ENCODE measurements at places on chromosomes 12 and 14. TPM values are rescaled to one million over a fixed set of nuclear protein-coding genes. Genes with fewer than 3 reads are reported as not detected.

OTX2 gene
- not detected for polyA plus RNA-seq

METTL3 gene
- 161 TPM for polyA plus RNA-seq

SGPP1 gene
- 13.8 TPM for polyA plus RNA-seq

PHC1 gene
- polyA plus RNA-seq: 78.2 TPM

OR6C76 gene
- not detected for polyA plus RNA-seq

ABCC9 gene
- polyA plus RNA-seq: not detected

TPPP2 gene
- not detected for polyA plus RNA-seq

PSMA3 gene
- polyA plus RNA-seq: 77.1 TPM

KIF5A gene
- polyA plus RNA-seq: 0.14 TPM

RD3L gene
- not detected for polyA plus RNA-seq

HNRNPC gene
- 518 TPM for polyA plus RNA-seq

TXNDC16 gene
- 2.9 TPM for polyA plus RNA-seq

SERPINA10 gene
- not detected for polyA plus RNA-seq

TSPAN9 gene
- 0.56 TPM for polyA plus RNA-seq

MRPS35 gene
- polyA plus RNA-seq: 17.4 TPM

DHRS4 gene
- polyA plus RNA-seq: 8.0 TPM

CIROP gene
- not detected for polyA plus RNA-seq

ZBTB42 gene
- 1.2 TPM for polyA plus RNA-seq

B4GALNT1 gene
- 0.12 TPM for polyA plus RNA-seq

PPP1R1A gene
- polyA plus RNA-seq: not detected

Data from B cell (primary cell).